ENCODE measurements at places on chromosomes 16 and 17.
A peak's percentile ranks its signal among the peaks of the same experiment; 100 is the strongest.

- DNase-seq: no peak
Observed at GRCh38 chr17:13346081-13346533, 255.6 kb downstream of the HS3ST3A1 start.

GRCh38 chr17:14942526-14943190, 322.5 kb downstream of the PMP22 start:
- peak; percentile 21 for DNase-seq

- DNase-seq: peak; percentile 97
Observed at GRCh38 chr16:27779641-27780164, 229.8 kb downstream of the KATNIP start.

DNA sequence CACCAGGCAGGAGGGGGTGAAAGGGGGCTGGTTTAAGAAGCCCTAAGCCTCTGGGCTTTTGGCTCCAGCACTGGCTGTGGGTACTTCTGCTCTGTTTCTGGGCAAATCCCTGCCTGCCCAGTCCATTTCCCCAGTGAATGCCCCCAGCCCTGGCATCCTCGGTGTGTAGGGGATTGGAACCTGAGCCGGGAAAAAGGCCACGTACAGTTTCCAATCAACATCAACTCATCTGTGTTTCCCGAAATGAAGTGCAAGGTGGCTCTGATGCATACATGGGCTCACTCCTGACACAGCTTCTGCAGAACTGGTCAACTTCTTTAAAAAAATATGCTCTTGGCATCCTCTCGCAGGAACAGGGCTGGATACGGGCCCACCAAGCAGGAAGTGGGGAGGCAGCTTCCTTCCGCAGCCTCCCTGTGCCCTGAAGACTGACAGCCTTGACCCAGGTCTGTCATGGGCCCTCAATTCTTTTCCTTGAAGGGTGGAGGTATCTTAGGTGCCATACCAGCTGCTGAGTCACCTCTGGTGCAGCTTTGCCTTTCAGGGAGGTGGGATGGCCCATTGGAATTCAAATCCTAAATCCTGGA, 73.3 kb downstream of the N4BP1 start:
- DNase-seq: peak; percentile 88

DNA sequence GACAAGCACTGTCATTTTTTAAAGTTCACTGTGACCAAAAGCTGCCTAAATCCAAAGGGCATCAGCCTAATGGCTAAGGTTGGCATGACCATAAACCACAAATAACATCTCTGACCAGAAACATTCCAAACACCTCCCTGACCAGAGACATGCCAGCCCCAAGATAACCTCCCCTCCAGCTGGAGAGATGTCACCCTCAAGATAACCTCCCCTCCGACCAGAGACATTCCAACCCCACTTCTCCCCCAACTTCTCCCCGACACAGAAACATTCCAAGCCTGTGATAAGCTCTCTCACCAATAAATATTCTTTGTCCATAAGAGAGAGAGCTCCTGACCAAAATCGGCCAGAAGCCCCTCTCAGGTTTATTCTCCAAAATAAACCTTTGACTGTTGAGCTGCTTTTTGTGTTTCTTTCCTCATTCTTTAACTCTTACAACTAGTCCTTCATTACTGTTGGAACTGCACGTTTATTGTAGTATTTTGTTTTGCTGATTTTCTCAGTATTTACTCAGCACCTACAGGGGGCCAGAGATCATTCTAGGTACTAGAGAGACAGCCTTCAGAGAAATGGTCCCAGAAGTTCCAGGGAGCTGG, 325.6 kb downstream of the SLC39A11 start:
- DNase-seq: no peak

- peak; percentile 87 for DNase-seq
Observed at GRCh38 chr17:78658281-78658785, 81.1 kb upstream of the DNAH17 start.

DNA sequence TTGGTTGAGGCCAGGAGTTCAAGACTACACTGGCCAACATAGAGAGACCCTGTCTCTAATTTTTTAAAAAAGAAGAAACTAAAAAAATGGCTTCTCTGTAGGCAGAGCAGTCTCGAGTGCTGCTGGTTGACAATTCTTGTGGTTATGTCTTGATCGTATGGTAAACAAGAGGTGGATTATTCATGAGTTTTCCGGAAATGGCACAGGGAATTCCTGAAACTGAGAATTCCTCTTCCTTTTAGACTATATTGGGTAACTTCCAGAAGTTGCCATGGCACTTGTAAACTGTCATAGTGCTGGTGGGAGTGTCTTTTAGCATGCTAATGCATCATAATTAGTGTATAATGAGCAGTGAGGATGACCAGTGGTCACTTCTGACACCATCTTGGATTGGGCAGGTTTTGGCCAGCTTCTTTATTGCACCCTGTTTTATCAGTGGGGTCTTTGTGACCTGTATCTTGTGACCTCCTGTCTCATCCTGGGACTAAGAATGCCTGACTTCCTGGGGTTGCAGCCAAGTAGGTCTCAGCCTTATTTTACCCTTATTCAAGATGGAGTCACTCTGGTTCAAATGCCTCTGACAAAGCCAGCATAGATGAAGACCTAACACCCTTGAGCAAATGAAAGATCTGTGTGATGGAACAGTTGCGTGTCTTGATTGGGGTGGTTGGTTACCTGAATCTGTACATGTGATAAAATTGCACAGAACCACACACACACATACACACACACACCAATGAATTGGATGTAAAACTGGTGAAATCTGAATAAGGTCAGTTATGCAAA, 30.2 kb downstream of the BMERB1 start:
- no peak for DNase-seq

- no peak for DNase-seq
Observed at GRCh38 chr17:13194887-13195286, 177.1 kb upstream of the ELAC2 start.

DNA sequence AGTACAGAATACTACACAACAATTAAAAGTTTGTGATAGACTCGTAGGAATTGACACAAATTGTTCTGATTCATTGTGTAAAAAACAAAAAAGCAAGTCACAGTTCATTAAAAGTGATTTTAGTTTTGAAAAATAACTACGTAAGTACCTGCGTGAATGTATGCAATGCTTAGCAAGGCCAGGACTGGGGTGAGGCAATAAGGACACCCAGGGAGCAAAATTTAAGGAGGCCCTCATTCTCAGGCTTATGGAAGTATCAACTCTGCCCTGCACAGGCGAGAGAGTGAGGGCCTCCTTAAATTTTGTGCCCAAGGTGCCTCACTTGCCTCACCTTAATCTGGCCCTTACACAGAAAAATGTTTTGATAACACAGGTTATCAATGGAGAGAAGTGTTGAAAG, 31.4 kb downstream of the NOG start:
- DNase-seq: no peak

DNA sequence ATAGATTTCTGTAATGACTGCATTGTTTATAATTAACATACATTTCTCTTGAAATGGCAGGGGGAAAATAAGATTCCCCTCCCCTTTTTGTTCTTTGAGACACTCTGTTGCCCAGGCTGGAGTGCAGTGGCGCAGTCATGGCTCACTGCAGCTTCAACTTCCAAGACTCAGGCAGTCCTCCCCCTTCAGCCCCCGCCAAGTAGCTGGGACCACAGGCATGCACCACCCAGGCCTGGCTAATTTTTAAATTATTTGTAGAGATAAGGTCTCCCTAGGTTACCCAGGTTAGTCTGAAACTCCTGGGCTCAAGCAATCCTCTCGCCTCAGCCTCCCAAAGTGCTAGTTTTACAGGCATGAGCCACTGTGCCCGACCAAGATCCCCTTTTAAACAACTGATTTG, 67.7 kb downstream of the KATNIP start:
- DNase-seq: no peak

GRCh38 chr17:27980043-27980442, 62.4 kb upstream of the NLK start:
- no peak for DNase-seq

GRCh38 chr16:59342669-59343068, 608.6 kb upstream of the GOT2 start:
- DNase-seq: no peak
